Inflammatory macrophage treated with lipopolysaccharide for 1 hour (primary cell): ENCODE measurements at places on chromosomes 7 and 10.

GRCh38 chr10:103967448-103968071, 620 bp downstream of the SLK start:
- DNase-seq = peak; percentile 51

DNA sequence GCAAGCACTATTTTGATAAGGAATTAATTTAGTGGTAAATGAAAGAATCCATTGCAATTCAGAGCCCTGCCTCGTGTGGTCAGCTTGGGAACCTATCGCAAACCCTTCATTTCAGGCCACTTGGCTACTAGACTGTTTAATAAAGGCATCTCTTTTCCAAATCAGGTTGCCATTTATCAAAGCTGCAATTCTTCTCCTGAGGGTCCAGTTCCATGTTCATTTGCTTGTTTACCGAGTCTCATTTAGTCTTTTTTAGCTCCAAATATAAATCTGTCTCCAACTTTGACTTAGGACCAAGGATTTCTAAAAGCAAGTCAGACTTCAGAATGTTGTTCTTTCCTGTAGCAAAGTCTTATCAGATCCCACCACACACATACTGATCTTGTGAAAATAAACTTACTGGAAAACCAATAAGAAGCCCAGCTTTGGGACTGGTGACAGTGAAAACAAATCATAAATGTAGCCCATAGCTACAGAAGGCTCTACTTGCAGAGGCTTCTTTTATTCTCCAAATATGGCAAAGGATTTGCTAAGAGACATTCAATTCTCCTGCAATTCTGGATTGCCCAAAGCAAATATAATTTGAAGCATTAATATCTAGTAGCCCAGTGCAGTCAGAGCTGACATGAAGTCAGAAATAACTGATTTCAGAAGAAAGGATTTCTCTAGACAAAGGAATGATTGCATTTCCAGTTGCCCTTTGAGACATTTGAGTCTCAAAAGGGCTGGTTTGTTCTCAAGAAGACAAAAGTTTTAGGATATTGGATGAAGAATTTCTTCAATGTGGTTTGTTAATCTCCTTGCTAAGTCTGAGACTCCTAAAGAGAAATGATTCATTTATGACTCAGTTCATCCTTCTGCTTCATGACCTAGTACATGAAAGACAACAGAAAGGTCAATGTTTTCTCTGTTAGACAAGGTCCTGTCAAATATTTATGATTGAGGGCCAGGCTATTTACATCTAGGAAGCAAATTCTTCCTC, 28.0 kb downstream of the PPP1R3C start:
- DNase-seq = no peak

- no peak for DNase-seq
Measured at GRCh38 chr10:84521468-84521867, 193.1 kb downstream of the CCSER2 start.

DNA sequence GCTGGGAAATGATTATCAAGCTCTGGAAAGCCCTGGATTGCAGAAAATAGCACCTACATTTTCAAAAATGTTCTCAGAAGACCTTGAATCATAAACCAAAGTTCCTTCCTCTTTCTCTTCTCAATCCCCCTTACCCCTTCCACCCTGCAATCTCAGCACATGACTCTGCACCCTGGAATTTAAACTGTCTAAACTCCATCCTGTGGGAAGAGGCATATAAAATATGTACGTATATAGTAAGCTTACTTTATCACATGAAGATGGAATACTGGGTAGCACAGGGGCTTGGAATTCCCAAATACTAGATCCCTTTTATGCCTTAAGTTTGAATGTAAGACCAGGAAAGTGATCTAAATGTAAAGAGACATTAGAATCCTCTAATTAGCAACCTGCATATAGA, 7.7 kb downstream of the AGMO start:
- no peak for DNase-seq

- no peak for DNase-seq
Measured at GRCh38 chr10:101189461-101190401, 39.5 kb downstream of the LBX1 start.

DNA sequence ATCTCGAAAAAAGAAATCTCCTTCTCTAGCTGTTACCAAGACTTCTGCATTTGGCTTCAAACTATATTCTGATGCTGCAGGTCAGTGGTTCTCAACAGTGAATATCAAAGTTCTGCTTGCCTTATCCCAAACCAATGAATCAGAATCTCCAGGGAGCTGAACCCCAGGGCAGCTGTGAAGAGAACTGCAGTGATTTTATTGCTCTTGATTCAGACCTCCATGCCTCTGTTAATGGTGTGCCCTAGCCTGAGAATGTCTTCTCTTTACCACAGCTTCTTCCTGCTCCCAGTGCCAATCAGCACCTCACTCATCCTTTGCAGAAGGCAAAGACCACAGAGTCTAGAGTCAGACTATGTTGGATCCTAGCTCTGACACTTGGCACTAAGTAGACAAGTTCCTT, 46.2 kb upstream of the MRLN start:
- DNase-seq = no peak

- no peak for DNase-seq
Measured at GRCh38 chr10:85333594-85333993, 1005.2 kb downstream of the CCSER2 start.

GRCh38 chr10:91103384-91104192, 116.9 kb upstream of the PCGF5 start:
- DNase-seq = no peak

DNA sequence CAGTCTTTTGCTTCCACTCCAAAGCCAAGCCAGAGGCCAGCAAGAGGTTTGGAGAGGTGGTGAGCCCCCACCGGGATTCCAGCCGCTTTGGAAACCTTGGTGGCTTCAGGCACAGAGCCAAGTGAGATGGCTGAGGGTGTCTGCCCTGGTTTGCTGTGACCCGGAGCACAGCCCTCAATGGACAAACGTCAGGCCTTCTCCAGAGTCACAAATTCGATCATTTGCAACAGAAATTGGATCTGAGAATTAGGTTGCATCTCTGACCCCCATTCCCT, 885 bp upstream of the NKX1-2 start:
- no peak for DNase-seq

DNA sequence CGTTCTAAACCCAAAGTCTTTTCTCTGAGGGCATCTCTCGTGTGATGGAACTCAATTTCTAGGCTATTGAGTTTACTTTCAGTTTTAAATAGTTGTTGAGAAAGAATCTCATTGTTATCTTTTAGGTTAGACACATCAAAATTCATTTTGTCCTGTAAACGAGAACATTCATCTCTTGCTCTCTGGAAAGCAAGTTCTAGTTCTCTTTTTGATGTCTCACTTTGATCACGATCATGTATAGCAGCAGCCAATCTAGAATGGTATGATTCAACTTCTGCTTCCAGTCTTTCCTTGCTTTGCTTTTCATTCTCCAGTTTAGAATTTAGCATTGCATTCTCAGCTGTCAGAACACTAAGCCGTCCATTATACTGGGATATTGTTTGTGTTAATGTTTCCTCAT, 65.1 kb downstream of the ANKRD26 start:
- DNase-seq = no peak

GRCh38 chr10:69801434-69802315, at the start of gene COL13A1:
Gene COL13A1, plus strand, starts transcription at chr10:69801906. Its CDS starts 518 bp downstream, at chr10:69802424.
- peak; percentile 37 for DNase-seq

GRCh38 chr10:29012926-29013554, 275.8 kb upstream of the LYZL1 start:
- DNase-seq = no peak

GRCh38 chr10:125064681-125065492, 95.5 kb downstream of the CTBP2 start:
- peak; percentile 77 for DNase-seq
